ENCODE measurements at places on chromosomes 2 and 18.

GRCh38 chr2:112751451-112752197, 12.8 kb downstream of the CKAP2L start:
- DNase-seq, result no peak

GRCh38 chr2:165572151-165572550, 102.7 kb downstream of the CSRNP3 start:
- no peak for DNase-seq

DNA sequence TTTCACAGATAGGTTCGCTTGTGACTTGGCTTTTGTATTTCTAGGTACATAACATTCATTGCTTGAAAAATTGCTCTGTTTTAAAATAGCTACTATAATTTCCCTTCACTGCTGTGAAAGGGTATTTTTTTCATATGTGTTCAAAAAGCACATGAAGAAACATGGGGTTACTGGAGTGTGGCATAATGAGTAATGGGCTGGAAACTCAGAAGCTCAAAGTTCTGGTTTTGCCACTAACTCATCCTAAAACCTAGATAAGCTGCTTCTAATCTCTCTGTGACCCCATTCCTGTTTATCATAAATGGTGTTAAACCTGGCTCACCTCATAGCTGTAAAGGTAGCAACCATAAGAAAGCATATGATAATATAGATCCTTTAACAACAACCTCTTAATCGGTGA, 319.3 kb downstream of the PTPRM start:
- DNase-seq, result no peak

GRCh38 chr2:132577686-132578085, 92.3 kb downstream of the LYPD1 start:
- DNase-seq, result no peak

GRCh38 chr2:168517816-168518215, 61.7 kb downstream of the CERS6 start:
- no peak for DNase-seq

GRCh38 chr2:100632037-100632436, 69.2 kb downstream of the PDCL3 start:
- no peak for DNase-seq

DNA sequence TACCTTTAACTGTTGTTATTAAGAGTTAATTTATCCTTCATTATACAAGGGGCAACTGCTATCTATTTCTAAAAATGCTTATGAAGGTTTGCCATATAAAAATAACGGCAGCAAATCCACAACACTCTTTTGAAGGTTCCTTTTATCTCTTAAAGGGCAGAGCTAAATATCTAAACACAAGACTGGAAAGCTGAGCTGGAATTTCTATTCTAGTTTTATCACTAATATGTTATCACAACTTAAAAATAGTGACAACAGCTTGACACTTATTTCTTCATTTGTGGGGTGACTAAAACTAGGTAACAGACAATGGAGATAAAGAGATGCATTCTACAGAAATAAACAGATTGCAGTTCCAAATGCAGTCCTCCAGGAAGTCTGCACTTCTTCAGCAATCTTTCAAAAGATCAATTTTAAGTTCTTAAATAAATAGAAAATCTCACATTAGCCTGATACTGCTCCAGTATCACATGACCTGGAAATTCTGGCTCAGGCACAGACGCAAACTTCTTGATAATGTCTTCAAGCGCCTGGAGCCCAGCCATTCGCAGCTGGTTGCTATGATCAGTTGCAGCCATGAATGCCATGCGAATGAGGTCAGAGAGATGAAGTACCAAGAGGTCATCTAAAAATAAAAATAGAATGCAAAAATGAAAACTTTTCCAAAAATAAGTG, 54.0 kb upstream of the STRN start:
- DNase-seq, result no peak

DNA sequence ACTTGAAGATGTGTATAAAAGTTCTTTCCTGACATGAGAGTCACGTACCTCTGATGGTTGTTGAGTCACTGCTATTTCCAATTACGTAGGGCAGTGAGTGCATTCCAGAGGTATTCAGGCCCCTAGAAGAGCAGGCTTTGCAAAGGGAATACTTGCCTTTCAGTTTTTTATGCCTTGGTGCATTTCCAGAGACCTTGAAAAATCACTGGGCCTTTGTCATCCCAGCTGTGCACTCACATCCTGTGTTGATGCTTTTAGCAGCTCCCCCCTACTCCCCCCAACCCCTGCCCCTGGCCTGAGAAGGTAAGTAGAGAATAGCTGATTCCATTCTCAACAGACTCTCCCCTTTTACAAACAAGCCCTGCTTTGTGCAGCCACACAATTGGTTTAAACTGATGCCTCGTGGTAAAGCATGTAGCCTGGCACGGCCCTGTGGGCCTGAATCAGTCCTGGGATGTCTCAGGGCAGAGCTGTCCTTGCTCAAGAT, 174.2 kb downstream of the PRPF40A start:
- no peak for DNase-seq

DNA sequence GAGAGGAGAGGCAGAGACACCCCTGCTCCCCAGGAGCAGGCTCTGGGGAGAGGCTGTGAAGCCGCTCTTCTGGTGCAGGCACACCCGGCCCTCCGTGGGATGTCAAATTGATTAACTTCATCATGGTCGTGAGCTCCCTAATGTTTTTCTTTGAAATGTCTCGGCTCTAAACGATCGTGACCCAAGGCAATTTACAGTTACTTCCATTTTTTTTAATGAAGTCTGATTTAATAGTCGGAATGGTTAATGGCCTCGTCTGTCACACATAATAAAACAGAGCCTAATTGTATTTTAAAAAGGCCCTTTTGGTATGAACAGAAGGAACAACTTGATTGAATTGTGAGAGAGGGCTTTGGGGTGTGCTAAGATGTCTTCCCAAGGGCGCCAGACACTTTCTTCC, 130.2 kb downstream of the SMAD2 start:
- no peak for DNase-seq

GRCh38 chr2:124187948-124188347, 162.9 kb downstream of the CNTNAP5 start:
- no peak for DNase-seq

GRCh38 chr18:42582266-42582665, 533.2 kb downstream of the RIT2 start:
- DNase-seq, result no peak

GRCh38 chr2:237500681-237501424, 13.8 kb downstream of the MLPH start:
- DNase-seq, result no peak

GRCh38 chr2:65901756-65902155, 469.4 kb upstream of the SPRED2 start:
- DNase-seq, result no peak

- no peak for DNase-seq
Measured at GRCh38 chr2:233234264-233234663, 17.2 kb upstream of the ATG16L1 start.

GRCh38 chr2:216163518-216163917, 54.4 kb downstream of the XRCC5 start:
- DNase-seq, result no peak

DNA sequence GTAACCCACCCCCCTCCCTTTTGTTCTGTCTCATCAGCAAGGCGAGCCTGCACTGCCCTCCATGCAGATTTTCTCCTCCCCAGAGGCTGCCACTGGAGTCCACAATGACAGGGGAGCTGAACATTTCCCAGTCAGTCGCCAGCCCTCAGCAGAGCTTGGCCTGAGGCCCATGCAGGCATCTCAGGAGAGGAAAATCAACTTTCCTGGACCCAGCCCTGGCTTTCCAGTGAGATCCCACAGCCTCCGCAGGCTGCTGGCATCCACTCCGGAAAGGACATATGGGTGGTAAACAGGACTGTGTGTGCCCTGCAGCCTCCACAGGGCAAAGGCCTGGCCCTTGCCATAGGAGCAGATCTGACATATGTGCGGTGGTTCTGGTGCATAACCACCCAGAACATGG, 253.8 kb downstream of the TNS1 start:
- no peak for DNase-seq

DNA sequence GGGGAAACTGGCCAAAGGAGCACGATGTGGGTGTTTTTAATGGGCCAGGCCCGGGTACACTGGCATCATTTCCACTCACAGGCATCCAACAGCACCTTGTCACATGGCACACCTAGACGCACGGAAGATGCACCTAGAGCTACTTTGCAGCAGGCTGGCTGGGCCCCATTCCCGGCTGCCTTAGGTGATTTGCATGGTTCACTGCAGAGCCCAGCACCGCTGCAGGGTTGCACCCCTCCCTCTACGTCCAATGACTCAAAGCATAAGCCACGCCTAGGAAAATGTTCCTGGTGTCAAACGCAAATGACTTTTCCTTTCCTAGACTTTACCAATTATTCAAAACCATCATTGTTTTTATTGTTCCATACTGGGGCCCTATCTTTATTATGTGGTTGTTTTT, 222.9 kb downstream of the EIPR1 start:
- DNase-seq, result no peak
